ENCODE measurements at places on chromosomes 7 and 10. TPM values are rescaled to one million over a fixed set of nuclear protein-coding genes. Genes with fewer than 3 reads are reported as not detected.

The SLC18A3 gene
- not detected for total RNA-seq

GRCh38 chr10:129901389-129902006 lies 62.6 kb downstream of the EBF3 start:
- H3K27me3 ChIP-seq = no peaks in the 10 kb centered on the region
- H3K27ac ChIP-seq = no peak overlapping the region
- H3K4me3 ChIP-seq = no peak overlapping the region
- H3K36me3 ChIP-seq = no peaks in the 10 kb centered on the region
- no peak for DNase-seq

The PTN gene
- total RNA-seq = 2.4 TPM

The RBM28 gene
- total RNA-seq = 108 TPM

The GRB10 gene
- 36.5 TPM for total RNA-seq

DNA sequence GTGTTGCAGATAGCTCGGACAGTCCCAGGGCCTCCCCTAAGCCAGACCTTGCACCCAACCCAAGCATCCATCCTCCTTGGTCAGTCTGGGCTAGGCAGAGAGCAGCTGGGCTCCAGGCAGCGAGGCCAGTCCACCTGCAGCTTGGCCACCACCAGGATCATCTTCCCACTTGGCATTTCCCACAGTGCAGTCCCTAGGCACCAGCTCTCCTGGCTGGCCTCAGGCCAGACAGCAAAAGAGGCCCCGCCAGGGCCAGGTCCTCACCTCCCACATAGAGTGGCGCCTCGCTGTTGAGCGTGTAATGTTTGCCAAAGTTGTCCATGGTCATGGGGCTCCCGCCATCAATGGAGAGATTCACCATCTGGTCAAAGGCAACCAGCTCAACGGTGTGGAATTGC lies 171.7 kb downstream of the LCOR start:
- no peak overlapping the region for H3K27ac ChIP-seq
- DNase-seq = no peak
- H3K4me1 ChIP-seq = no peaks in the 10 kb centered on the region
- H3K36me3 ChIP-seq = no peaks in the 10 kb centered on the region
- no peaks in the 10 kb centered on the region for H3K27me3 ChIP-seq
- no peak overlapping the region for H3K4me3 ChIP-seq

- H3K36me3 ChIP-seq = no peaks in the 10 kb centered on the region
- no peaks in the 10 kb centered on the region for H3K27me3 ChIP-seq
- no peak overlapping the region for H3K27ac ChIP-seq
- H3K4me1 ChIP-seq = no peaks in the 10 kb centered on the region
Observed at GRCh38 chr10:27390681-27391080, 113.4 kb upstream of the RAB18 start.

Measured in upper lobe of left lung (tissue), 6 donors.